ENCODE measurements at places on chromosomes 1 and 21.

- DNase-seq = peak; percentile 61
Observed at GRCh38 chr1:198778049-198778448, 139.2 kb downstream of the PTPRC start.

GRCh38 chr1:3707939-3708328 is 44.3 kb upstream of the CCDC27 start:
- DNase-seq = no peak

- DNase-seq = no peak
Observed at GRCh38 chr1:75276385-75276784, 142.2 kb downstream of the LHX8 start.

GRCh38 chr1:154265586-154265985 is 6.8 kb upstream of the HAX1 start:
- DNase-seq = no peak

- no peak for DNase-seq
Observed at GRCh38 chr1:53821380-53821779, 16.7 kb downstream of the NDC1 start.

- DNase-seq = no peak
Observed at GRCh38 chr1:218348628-218349071, 3.5 kb downstream of the TGFB2 start.

- no peak for DNase-seq
Observed at GRCh38 chr1:83813576-83813975, 185.4 kb downstream of the TTLL7 start.

GRCh38 chr1:44694863-44695478 is 20.5 kb downstream of the ARMH1 start:
- no peak for DNase-seq

- peak; percentile 55 for DNase-seq
Observed at GRCh38 chr1:241356519-241357365, at the start of gene RGS7. Gene RGS7, minus strand, starts transcription at chr1:241357205.

DNA sequence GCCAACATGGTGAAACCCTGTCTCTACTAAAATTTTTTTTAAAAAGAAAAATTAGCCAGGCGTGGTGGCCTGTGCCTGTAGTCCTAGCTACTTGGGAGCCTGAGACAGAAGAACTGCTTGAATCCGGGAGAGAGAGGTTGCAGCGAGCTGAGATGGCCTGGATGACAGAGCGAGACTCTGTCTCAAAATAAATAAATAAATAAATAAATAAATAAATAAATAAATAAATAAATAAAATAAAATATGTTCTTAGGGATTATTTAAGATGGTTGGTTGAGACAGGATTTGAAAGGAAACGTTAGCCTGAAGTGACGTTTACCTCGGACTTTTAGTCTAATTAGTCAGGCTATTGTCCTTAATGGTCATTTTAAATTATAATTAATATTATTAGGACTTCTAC is 88.5 kb upstream of the CHRM3 start:
- DNase-seq = no peak

- DNase-seq = peak; percentile 9
Observed at GRCh38 chr1:241813768-241814320, 34.2 kb upstream of the EXO1 start.

DNA sequence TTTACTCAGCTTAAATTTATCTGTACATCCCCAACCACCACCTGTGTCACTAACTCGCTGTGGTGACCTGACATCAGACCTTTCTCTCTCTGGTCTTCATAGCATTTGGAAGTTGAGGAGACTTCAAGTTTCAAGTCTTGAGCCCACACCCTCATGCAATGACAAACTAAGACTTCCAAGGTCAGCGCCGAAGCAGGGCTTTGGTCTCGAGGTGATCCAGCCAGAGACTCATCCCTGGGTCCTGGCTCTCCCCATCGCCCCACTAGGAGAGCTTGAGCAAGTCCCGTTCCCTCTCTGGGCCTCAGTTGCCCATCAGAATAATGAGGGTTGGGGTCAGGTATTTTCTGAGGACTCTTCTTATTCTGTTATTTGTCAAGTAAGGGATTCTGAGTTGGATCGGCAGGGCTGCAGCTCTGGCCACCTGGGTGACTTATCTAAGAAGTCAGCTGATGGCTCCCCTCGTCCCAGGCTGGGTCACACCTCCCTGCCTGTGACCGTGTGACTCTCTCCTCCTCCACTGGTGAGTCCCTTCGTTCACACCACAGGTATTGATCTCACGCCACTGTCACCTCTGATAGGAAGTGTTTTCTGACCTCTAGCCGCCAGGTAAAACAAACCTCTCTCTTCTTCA is 143.7 kb upstream of the RUNX3 start:
- no peak for DNase-seq

Measured in cardiac fibroblast (primary cell).